ENCODE measurements at places on chromosomes 3 and 15. TPM values are rescaled to one million over a fixed set of nuclear protein-coding genes. Genes with fewer than 3 reads are reported as not detected.

DNA sequence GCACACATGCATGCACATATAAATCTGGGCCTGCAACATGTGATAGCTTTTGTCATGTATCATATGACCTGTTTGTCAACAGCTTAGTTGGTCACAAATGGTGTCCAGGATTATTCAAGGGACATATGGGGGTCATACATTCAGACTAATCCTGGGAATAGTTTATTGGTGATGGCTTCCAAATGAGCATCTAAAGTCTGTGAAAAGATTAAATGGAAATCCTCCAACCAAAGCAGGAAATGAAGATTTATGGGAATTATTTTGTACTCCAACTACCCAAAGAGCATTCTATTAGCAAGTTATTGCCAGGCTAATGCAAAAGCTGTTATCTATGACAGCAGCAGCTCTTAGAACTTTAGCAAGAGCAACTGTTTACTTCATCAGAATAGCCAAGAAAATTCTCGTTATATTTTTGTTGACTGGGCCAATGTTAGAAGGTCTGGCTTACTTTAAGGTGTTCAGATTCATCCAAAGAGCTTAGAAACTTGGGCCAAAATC, 7.1 kb downstream of the FSTL1 start:
- no peak overlapping the region for H3K4me3 ChIP-seq
- DNase-seq = no peak
- peak overlapping the region; percentile 75 for H3K27ac ChIP-seq
- peaks cover 96% of the 10 kb centered on the region for H3K4me1 ChIP-seq
- H3K27me3 ChIP-seq = no peaks in the 10 kb centered on the region

- H3K27ac ChIP-seq = no peak overlapping the region
- no peaks in the 10 kb centered on the region for H3K27me3 ChIP-seq
- peaks cover 13% of the 10 kb centered on the region for H3K4me1 ChIP-seq
- peak; percentile 67 for DNase-seq
- H3K36me3 ChIP-seq = no peaks in the 10 kb centered on the region
These were observed 71.2 kb downstream of the OTOL1 start for GRCh38 chr3:161567577-161568361.

- DNase-seq = no peak
- H3K27me3 ChIP-seq = no peaks in the 10 kb centered on the region
- H3K27ac ChIP-seq = no peak overlapping the region
- no peaks in the 10 kb centered on the region for H3K36me3 ChIP-seq
- H3K4me1 ChIP-seq = peaks cover 36% of the 10 kb centered on the region
- no peak overlapping the region for H3K4me3 ChIP-seq
These were observed 292.5 kb downstream of the ARPP21 start for GRCh38 chr3:35931867-35932266.

CLDN18 gene
- not detected for total RNA-seq

ITPKA gene
- total RNA-seq = 2.3 TPM

UBAP1L gene
- 0.94 TPM for total RNA-seq

CIP2A gene
- total RNA-seq = 12.0 TPM

DNA sequence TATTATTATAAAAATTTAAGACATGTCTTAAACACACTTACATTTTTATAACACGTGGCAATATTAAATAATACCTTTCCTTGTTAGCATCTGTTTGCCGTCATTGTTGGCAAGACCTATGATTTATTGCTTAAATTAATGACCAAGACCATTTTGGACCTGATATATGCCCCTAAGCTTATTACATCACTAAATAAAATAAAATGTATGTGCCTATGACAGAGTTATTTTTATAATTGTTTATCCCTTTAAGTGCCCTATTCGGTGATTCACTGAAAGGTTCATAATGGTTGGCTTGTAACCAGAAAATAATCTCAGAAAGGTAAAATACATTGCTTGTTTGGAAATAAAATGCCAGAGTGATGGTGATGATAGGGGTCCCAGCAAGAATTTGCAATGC, 17.5 kb downstream of the CDIN1 start:
- peaks cover 85% of the 10 kb centered on the region for H3K4me1 ChIP-seq
- H3K27me3 ChIP-seq = no peaks in the 10 kb centered on the region
- DNase-seq = no peak

CHRD gene
- total RNA-seq = not detected

GRCh38 chr3:126956866-126957650, 25.9 kb upstream of the PLXNA1 start:
- peaks cover 27% of the 10 kb centered on the region for H3K4me1 ChIP-seq
- H3K27ac ChIP-seq = no peak overlapping the region
- H3K4me3 ChIP-seq = no peak overlapping the region
- no peak for DNase-seq

SLC22A13 gene
- 0.17 TPM for total RNA-seq

AGBL1 gene
- not detected for total RNA-seq

GRCh38 chr15:71708051-71708429, 102.3 kb upstream of the NR2E3 start:
- DNase-seq = peak; percentile 39
- H3K36me3 ChIP-seq = peaks cover 6% of the 10 kb centered on the region
- peak overlapping the region; percentile 70 for H3K4me3 ChIP-seq
- peak overlapping the region; percentile 93 for H3K27ac ChIP-seq

GRCh38 chr3:157064402-157064801, 95.5 kb downstream of the CCNL1 start:
- no peak overlapping the region for H3K27ac ChIP-seq
- peaks cover 32% of the 10 kb centered on the region for H3K27me3 ChIP-seq
- H3K36me3 ChIP-seq = no peaks in the 10 kb centered on the region
- H3K4me3 ChIP-seq = no peak overlapping the region
- DNase-seq = no peak
- H3K4me1 ChIP-seq = peaks cover 12% of the 10 kb centered on the region

GRCh38 chr3:12507591-12508281, 23.5 kb downstream of the TSEN2 start:
- peak overlapping the region; percentile 85 for H3K4me3 ChIP-seq
- H3K4me1 ChIP-seq = peaks cover 22% of the 10 kb centered on the region
- H3K27me3 ChIP-seq = no peaks in the 10 kb centered on the region
- H3K36me3 ChIP-seq = peaks cover 15% of the 10 kb centered on the region

- no peak for DNase-seq
- H3K27ac ChIP-seq = no peak overlapping the region
- H3K36me3 ChIP-seq = no peaks in the 10 kb centered on the region
- peaks cover 11% of the 10 kb centered on the region for H3K4me1 ChIP-seq
- H3K4me3 ChIP-seq = peak overlapping the region; percentile 44
These were observed 82.2 kb upstream of the EPHA3 start for GRCh38 chr3:89025185-89025584.

- H3K4me1 ChIP-seq = peaks cover 16% of the 10 kb centered on the region
- DNase-seq = no peak
- no peak overlapping the region for H3K4me3 ChIP-seq
- no peaks in the 10 kb centered on the region for H3K36me3 ChIP-seq
These were observed 24.1 kb downstream of the CRABP1 start for GRCh38 chr15:78364233-78364632.

Data from HFFc6 (cell line).